GDM1 (cell line): ENCODE measurements at places on chromosomes 1 and 21.

GRCh38 chr1:92923664-92924063 lies 37.6 kb downstream of the DIPK1A start:
- no peak for DNase-seq

GRCh38 chr1:9770298-9770697 lies 53.5 kb downstream of the CLSTN1 start:
- DNase-seq: no peak

DNA sequence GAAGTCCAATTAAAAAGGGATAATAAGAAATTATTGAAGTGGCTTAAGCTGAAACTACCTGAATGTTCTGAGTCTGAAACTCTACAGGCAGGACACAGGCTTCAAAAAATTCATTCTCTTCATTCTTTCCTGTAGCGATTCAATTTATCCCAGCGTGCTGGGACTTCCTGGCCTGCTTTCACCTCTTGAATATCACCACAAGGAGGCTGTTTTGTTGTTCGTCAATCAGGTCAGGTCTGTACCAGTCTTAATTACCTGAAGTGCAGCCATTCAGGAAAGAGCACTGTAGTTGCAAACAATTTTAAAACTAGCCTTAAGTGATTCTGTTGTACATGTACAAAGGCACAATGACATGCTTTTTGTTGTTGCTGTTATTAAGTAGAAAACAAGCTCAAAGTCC lies 38.4 kb downstream of the FYB2 start:
- no peak for DNase-seq

- no peak for DNase-seq
Observed at GRCh38 chr1:16076865-16077238, 3.4 kb upstream of the FAM131C start.

GRCh38 chr1:230857077-230857476 lies 11.2 kb downstream of the C1orf198 start:
- DNase-seq: no peak

GRCh38 chr1:91123319-91123718 lies 101.5 kb upstream of the ZNF644 start:
- no peak for DNase-seq

GRCh38 chr1:21060523-21060922 lies 116.2 kb downstream of the EIF4G3 start:
- no peak for DNase-seq
